ENCODE measurements at places on chromosomes 3 and 15. TPM values are rescaled to one million over a fixed set of nuclear protein-coding genes. Genes with fewer than 3 reads are reported as not detected.
A peak's percentile ranks its signal among the peaks of the same experiment; 100 is the strongest.

- peak; percentile 68 for DNase-seq
- H3K27ac ChIP-seq: no peak overlapping the region
- H3K36me3 ChIP-seq: no peaks in the 10 kb centered on the region
- peaks cover 7% of the 10 kb centered on the region for H3K4me1 ChIP-seq
These were observed 47.5 kb upstream of the MUC4 start for GRCh38 chr3:195859061-195859845.

GRCh38 chr3:107907996-107908395 lies 182.8 kb downstream of the CD47 start:
- DNase-seq: no peak
- H3K27me3 ChIP-seq: no peaks in the 10 kb centered on the region
- H3K36me3 ChIP-seq: no peaks in the 10 kb centered on the region
- peaks cover 20% of the 10 kb centered on the region for H3K4me1 ChIP-seq

DNA sequence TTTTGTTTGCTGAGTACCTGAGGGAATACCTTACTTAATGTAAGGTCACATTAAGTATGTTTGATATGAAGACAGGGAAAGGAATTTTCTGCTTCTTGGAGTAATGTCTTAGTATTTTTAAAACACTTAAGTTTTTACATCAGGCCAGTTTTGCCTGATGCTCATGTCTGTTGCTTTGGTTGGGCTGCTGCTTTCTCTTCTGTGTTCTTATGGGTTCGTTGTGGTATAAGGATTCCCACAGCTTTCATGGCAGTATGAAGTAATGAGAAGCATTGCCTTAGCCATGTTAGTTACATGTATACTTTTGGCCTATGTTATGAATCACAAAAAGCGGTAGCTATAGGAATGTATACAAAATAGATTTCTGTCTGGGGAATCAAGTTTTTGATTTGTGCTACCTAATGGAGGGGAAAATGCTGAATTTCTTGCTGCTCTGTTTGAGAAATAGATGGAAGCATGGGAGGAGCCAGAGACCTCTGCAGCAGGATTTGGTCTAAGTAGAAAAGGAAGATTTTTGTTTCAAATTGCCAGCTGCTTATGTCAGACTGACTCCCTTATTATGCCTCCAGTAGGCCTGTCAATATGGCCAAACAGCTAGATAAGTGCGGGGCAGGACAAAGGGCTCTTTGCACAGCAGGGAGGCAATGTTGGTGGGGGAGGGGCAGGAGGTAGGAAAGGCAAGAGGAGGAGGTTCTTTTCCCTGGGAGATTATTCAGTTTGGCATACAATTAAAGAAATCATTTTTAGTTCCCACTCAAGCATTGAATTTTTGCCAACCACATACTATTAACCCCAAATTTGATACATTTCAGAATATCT lies 5.2 kb downstream of the SETD5 start:
- no peaks in the 10 kb centered on the region for H3K27me3 ChIP-seq
- peaks cover 57% of the 10 kb centered on the region for H3K4me1 ChIP-seq
- peaks cover 43% of the 10 kb centered on the region for H3K36me3 ChIP-seq
- DNase-seq: no peak
- no peak overlapping the region for H3K27ac ChIP-seq

IL17RB gene
- total RNA-seq: not detected

DNA sequence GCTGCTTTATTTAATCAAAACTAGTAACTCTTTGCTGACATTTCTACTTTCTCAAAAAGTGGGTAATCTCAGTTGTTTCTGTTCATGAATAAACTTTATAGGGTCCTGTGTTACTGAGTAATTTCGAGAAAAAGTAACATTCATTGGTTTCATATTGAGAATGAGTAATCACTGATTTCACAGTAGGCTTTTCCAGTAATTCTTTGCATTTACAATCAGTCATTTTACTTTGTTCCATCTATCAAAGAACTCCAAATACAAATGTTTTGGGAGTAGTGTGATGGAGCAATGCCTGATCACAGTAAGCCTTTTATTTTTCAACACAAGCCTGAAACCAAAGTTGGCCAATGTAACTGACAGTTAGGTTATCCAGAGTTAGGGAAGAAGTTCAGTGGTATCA lies 353.6 kb downstream of the ULK4 start:
- H3K4me1 ChIP-seq: peaks cover 12% of the 10 kb centered on the region
- H3K27ac ChIP-seq: peak overlapping the region; percentile 81
- H3K27me3 ChIP-seq: no peaks in the 10 kb centered on the region
- DNase-seq: no peak

CHRM5 gene
- total RNA-seq: not detected

GHSR gene
- not detected for total RNA-seq

GRCh38 chr3:133295944-133296917 lies 103.6 kb upstream of the BFSP2 start:
- H3K27me3 ChIP-seq: peaks cover 4% of the 10 kb centered on the region
- no peak for DNase-seq
- no peaks in the 10 kb centered on the region for H3K36me3 ChIP-seq
- peaks cover 2% of the 10 kb centered on the region for H3K4me1 ChIP-seq
- no peak overlapping the region for H3K4me3 ChIP-seq
- no peak overlapping the region for H3K27ac ChIP-seq

GREM1 gene
- not detected for total RNA-seq

GRCh38 chr15:50315814-50316630 lies 39.0 kb downstream of the GABPB1 start:
- no peaks in the 10 kb centered on the region for H3K27me3 ChIP-seq
- H3K27ac ChIP-seq: no peak overlapping the region
- peaks cover 1% of the 10 kb centered on the region for H3K36me3 ChIP-seq
- H3K4me1 ChIP-seq: peaks cover 18% of the 10 kb centered on the region
- DNase-seq: no peak
